ENCODE measurements at places on chromosomes 4 and X.

DNA sequence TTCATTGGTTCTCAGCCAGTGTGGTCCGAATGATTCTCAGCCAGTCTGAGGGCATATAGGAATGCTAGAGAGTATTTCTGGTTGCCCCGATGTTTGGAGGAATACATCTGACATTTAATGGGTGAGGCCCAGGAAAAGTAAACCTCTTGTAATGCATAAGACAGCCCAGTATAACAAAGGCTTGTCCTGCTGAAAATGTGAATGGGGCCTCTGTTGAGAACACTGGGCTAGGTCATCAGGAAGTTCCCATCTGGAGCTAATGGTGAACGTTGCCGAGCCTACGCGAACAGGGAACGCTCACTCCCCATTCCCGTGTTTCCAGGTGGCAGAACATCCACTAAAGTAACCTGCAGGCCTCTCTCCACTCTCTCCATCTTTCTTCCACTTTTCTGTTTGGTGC is 132.0 kb upstream of the CLNK start:
- no peak for DNase-seq

DNA sequence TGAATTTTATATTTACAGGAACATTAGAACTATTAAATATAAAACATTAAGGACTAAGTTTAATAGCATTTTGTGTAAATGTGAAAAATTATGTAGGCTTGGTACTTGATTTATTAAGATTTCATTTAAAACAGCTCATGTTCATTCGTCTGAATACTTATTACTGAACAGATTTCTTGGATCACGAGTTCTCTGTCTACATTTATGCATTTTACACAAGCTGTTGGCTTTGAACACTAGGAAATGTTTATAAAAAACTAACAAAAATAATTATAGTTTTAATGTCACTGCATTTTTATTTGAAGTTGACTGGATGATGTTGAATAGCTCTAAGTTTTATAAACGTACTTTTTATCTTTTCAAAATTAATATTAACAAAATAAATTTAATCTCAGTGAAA is 888.7 kb downstream of the CCSER1 start:
- no peak for DNase-seq

DNA sequence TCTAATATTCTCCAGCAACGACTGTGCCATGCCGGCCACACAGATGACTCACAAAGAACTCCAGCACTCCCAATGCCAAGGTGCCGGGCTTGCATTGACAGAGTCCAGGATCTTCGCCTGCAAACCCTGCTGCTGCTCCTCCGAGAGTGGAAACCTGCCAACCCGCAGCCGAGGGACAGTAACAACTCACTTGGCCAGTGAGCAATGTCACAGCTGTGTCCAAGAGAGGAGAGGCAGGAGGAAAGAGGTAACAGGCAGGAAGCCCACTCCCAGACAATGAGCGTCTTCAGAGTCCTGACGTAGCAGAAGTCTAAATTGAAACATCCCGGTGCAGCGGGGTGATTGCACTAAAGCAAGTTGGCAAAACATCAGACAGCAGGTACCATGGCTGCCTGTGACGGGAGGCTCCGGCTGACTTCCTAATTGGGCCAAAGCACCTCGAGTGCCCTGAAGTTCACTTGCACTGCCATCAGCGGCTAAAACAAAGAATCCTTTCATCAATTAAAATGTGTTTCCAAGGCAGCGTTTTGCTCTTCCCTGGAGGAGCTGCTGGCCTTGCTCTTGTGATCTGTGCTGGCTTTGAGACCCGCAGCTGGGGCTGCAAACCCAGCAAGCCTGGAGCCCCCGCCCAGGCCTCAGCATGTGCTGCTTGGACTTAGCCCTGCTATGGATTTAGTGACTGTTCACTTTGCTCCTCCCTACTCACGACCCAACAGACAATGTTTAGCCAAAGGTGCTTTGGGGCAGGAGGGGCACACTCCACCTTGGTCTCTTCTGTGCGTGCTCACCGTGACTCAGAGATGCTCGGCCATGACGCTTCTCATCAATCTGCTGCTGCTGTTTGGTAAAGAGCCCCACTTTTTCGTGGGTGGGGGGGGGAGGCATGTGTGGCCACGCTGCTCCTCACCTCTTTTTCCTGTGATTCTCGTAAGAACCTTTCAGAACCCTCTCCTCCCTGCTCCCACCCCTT is 36.5 kb downstream of the DCTD start:
- no peak for DNase-seq

- DNase-seq: no peak
Observed at GRCh38 chr4:124449881-124450280, 262.7 kb downstream of the ANKRD50 start.

GRCh38 chrX:17655211-17656034 is 81.9 kb upstream of the SCML1 start:
- no peak for DNase-seq

DNA sequence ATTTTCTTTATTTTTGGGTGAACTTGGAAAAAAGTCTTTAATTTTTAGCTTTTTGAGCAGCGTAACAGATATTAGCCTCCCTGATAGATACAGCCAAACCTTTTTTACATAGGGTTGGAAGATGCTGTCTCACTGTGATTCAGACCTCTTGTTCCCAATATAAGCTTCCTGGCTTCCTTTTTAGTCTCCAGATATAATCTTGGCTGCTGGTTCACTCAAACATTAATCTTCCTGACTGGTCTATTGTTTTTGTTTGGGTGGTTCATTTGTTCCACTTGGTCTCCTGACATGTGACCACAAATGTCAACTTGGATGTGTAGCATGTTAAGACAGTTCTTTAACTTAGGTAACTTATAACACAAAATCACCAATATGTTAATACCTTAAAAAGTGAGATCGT is 23.0 kb downstream of the RPA4 start:
- no peak for DNase-seq

DNA sequence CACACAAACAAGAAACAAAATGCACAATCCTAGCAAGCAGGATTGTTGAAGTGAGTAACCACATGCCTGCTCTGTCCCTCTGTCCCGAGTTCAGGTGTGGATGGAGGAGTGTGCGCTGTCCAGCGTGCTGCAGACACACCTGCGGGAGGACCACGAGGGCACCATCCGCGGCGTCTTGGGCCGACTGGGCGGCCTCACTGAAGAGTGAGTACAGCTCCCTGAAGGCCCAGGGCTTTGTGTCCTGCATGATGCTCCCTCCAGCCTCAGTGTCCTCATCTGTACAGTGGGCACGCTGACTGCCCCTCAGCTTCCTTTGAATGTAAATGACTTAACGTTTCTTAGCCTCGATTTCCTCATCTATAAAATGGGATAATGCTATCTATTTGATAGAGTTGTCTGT is 82.5 kb downstream of the EVC start:
- DNase-seq: no peak

DNA sequence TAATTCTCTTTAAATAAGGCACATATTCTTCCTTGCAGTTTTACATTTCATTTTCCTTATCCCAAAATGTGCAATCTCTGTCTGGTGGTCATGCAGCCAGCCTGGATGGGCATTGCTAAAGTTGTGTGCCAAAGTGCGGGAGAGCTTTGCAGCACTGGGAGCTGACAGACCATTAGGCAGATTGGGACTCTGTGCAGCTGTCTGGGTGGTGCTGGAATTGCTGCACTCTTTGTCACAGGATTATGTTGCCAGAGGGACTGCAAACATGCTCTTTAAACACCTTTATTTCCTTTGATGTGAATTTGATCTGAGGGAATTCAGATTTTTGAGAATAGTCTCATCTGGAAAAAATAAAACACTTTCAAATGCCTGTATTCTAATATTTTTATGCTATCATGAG is 956.2 kb upstream of the DIAPH2 start:
- DNase-seq: no peak

All from T-helper 17 cell (primary cell).